ENCODE measurements at places on chromosomes 11 and 22. TPM values are rescaled to one million over a fixed set of nuclear protein-coding genes. Genes with fewer than 3 reads are reported as not detected.

POGLUT3 gene
- total RNA-seq: 5.5 TPM

MMP12 gene
- total RNA-seq: not detected

LRRN4CL gene
- total RNA-seq: not detected

IGSF22 gene
- 5.0 TPM for total RNA-seq

SLC22A6 gene
- total RNA-seq: not detected

ARHGAP32 gene
- 10.0 TPM for total RNA-seq

OR4A16 gene
- not detected for total RNA-seq

CFAP300 gene
- not detected for total RNA-seq

TIMM10 gene
- 28.0 TPM for total RNA-seq

DNA sequence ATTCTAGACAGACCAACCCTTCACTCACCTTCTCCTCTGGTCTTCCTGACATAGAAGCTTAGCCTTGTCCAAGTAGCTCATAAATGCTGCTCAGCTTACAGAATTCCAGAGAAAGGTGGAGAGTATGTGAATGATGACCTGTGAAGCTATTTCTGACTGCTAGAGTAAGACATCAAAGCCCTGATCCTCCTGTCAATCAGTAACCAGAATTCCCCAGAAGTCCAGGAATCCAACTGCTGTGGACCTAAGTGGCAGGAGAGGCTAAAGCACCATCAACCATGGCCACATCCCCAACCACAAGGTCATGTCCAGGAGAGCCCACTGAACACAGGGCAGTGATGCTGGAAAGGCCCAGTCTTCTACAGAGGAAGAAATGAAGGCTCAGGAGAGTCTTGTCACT lies 2.6 kb downstream of the OR51G2 start:
- H3K4me3 ChIP-seq: no peak overlapping the region
- no peak overlapping the region for H3K27ac ChIP-seq
- DNase-seq: no peak
- H3K36me3 ChIP-seq: no peaks in the 10 kb centered on the region
- H3K4me1 ChIP-seq: no peaks in the 10 kb centered on the region
- no peaks in the 10 kb centered on the region for H3K27me3 ChIP-seq

DNA sequence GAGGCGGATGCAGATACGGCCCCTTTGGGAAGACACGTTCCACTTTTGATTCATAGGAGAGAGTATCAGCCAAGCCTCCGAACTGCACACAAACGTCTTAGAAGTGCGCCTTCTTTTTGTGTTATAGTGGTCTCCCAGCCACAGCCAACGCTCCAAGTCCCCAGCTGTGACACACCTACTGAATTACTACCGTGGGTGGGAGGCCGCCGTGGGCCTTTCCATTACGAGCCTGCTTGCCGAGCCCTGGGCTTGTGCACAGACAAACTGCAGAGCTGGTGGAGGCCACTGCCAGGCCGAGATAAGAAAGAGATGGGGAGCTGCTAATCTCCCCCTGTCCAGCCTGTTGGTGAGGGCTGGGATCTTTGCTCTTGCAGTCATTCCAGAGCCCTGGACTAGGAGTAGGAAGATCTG lies 761 bp downstream of the HMBS start:
- H3K27ac ChIP-seq: peak overlapping the region; percentile 81
- H3K4me3 ChIP-seq: peak overlapping the region; percentile 79
- H3K27me3 ChIP-seq: no peaks in the 10 kb centered on the region
- peaks cover 21% of the 10 kb centered on the region for H3K36me3 ChIP-seq
- DNase-seq: no peak
- H3K4me1 ChIP-seq: peaks cover 26% of the 10 kb centered on the region

GRCh38 chr11:128738942-128739341 lies 45.1 kb downstream of the FLI1 start:
- H3K27me3 ChIP-seq: no peaks in the 10 kb centered on the region
- peaks cover 93% of the 10 kb centered on the region for H3K4me1 ChIP-seq
- peaks cover 29% of the 10 kb centered on the region for H3K36me3 ChIP-seq
- no peak overlapping the region for H3K27ac ChIP-seq
- H3K4me3 ChIP-seq: peak overlapping the region; percentile 24

DNA sequence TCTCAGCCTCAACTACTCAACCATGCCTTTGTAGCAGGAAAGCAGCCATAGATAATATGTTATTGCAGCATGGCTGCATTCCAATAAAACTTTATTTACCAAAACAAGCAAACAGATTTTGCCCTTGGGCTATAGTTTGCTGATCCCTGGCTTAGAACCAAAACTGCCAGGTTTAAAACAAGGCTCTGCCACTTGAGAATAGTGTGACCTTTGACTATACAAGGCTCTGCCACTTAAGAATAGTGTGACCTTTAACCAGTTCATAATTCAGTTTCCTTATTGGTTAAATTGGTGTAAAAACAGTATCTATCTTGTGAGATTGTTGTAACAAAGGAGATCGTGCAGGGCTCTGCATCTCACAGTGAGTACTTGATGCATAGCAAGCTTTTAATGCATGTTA lies 217.3 kb upstream of the MTNR1B start:
- no peak overlapping the region for H3K27ac ChIP-seq
- H3K27me3 ChIP-seq: no peaks in the 10 kb centered on the region
- H3K36me3 ChIP-seq: no peaks in the 10 kb centered on the region

- no peaks in the 10 kb centered on the region for H3K27me3 ChIP-seq
- no peak overlapping the region for H3K27ac ChIP-seq
- no peaks in the 10 kb centered on the region for H3K4me1 ChIP-seq
- DNase-seq: peak; percentile 82
- no peak overlapping the region for H3K4me3 ChIP-seq
- no peaks in the 10 kb centered on the region for H3K36me3 ChIP-seq
Measured at GRCh38 chr11:17504330-17505107, 27.9 kb upstream of the ABCC8 start.

DNA sequence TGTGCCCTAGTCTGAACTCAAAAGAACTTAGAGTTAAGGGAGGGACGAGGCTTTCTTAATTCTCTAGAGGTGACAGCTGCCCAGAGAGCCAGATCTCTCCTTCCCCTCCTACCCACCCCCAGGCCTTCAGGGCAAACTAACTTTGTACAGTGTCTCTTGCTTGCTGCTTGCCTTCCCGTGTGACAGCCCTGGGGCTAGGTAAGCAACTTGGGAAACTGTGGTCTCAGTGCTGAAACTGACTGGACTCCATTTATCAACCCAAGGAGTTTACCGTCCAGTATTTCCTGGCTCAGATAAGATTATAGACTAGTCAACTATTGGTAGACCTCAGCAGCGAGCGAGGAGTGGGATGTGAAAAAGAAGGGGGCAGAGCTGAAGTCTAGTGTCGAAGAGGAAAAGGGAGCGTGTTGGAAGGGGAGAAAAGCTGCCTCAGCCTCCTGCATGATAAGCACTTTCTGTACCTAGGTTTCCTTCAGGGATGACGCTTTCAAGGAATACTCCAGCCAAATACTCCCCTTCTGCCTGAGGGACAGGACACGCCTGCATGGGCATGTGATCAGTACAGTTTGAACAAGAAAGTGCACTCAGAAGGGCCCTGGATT lies 43.3 kb upstream of the WEE1 start:
- no peaks in the 10 kb centered on the region for H3K4me1 ChIP-seq
- DNase-seq: no peak
- H3K36me3 ChIP-seq: peaks cover 28% of the 10 kb centered on the region
- H3K4me3 ChIP-seq: no peak overlapping the region

- H3K27ac ChIP-seq: no peak overlapping the region
- H3K4me3 ChIP-seq: no peak overlapping the region
- H3K27me3 ChIP-seq: no peaks in the 10 kb centered on the region
Measured at GRCh38 chr11:86548271-86548917, 124.0 kb downstream of the ME3 start.

- no peak for DNase-seq
- no peaks in the 10 kb centered on the region for H3K27me3 ChIP-seq
- no peaks in the 10 kb centered on the region for H3K36me3 ChIP-seq
- H3K27ac ChIP-seq: no peak overlapping the region
- peaks cover 31% of the 10 kb centered on the region for H3K4me1 ChIP-seq
Measured at GRCh38 chr11:76771446-76772099, 11.6 kb upstream of the TSKU start.

DNA sequence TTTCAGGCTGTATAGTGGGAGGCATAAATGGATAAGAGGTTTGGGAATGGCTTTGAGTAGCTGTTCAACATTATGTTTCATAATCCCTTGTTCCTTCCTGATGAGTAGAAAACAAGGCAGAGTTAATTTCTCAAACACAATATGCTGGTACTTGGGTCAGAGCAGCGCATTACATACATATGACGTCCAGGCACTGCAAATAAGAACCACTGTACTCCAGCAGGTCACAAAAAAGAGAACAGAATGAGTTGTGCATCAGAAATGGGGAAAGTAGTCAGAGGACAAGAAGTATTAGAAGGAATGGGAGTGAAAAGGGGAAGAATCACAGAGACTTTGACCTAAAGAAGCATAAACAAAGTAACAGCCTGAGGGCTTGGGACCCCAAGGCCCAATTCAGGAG lies 44.0 kb upstream of the RDX start:
- no peaks in the 10 kb centered on the region for H3K27me3 ChIP-seq
- no peak overlapping the region for H3K4me3 ChIP-seq
- no peak overlapping the region for H3K27ac ChIP-seq
- DNase-seq: no peak
- peaks cover 4% of the 10 kb centered on the region for H3K4me1 ChIP-seq

DNA sequence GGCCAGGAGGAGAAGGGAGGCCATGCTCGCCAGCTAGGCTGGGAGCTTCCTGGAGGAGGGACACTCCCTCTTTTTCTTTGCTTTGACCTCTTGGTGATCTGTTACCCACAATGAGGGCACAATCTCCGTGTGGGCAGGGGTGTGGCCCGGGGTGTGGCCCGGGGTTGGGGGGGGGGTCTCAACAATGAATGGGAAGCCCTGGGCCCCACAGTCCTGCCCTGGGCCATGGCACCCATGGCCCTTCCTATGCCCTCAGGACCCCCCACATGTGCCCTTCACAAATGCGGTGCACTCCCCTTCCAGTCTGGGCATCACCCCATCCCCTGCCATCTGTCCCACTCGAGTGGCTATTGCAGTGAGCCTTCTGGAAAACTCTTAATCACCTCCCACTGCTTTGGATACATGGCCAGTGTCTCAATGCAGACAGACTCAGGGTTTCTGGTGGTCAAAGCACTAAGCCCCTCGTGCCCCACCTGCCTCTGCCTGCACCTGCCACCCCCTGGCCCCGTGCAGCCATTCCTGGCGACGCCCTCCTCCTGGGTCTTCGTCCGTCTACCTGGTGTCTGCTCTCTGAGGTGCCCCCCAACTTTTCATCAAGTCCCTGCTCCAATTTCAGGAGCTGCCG lies 611.3 kb downstream of the TBC1D22A start:
- no peak for DNase-seq
- no peaks in the 10 kb centered on the region for H3K36me3 ChIP-seq
- no peak overlapping the region for H3K4me3 ChIP-seq
- H3K4me1 ChIP-seq: no peaks in the 10 kb centered on the region
- H3K27ac ChIP-seq: no peak overlapping the region

DNA sequence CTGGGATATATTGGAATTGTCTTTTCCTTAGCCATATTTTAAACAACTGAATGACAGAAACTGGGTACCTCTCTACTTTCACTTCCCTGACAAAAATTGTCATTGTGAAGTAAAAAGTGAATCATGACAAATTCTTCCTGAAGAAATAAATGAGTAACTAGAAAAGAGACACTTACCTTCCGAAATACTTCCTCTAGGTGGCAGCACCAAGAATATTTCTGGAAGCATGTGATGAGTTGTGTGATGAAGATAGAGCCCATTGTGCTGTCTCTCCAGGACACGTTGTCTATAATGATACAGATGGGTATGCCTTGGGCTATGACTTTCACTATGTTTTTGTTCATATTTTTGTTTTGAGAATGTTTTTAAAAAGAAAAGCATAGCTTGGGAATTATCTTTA lies 21.5 kb downstream of the CASP4 start:
- no peaks in the 10 kb centered on the region for H3K27me3 ChIP-seq
- H3K27ac ChIP-seq: no peak overlapping the region
- H3K4me1 ChIP-seq: no peaks in the 10 kb centered on the region
- no peak overlapping the region for H3K4me3 ChIP-seq
- peak; percentile 71 for DNase-seq

DNA sequence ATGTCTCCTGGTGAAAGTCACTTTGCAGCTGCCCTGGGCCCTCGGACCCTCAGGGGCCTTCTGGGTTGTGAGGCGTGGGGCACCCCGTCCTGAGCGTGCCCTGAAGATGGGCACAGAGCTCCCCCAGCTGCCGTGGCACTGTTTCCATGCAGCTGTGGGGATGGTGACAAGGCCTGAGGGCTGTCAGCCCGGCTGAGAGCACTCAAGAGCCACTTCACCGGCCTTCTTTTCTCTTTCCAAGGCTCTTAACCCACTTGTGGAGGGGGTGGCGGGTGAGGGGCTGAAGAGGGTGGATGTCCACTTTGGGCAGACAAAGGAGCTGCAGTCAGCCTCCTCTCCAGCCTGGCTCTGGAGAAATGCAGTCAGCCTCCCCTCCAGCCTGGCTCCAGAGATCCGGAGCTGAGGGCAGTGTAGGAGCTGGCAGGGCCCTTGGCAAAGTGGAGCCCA lies 239.5 kb downstream of the ST3GAL4 start:
- no peaks in the 10 kb centered on the region for H3K4me1 ChIP-seq
- DNase-seq: no peak
- no peaks in the 10 kb centered on the region for H3K36me3 ChIP-seq
- H3K27ac ChIP-seq: no peak overlapping the region

DNA sequence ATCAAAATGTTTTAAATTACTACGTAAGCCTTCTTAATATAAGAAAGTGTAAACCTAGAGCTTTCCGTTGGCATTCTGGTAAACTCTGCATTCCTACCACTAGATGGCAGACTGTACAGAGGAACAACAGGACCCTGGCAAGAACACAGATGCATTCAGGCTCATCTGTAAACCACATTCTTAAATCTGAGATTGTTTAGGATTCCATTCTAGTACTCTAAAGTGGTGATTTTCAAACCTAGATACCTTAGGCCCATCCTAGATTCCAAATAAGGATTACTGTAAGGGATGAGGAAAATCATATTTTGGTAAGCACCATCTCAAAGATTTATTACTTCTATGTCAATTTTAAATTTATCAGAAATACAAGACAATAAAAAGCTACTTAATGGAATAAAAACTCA lies 26.9 kb downstream of the PICALM start:
- DNase-seq: peak; percentile 31
- H3K4me3 ChIP-seq: no peak overlapping the region
- no peaks in the 10 kb centered on the region for H3K36me3 ChIP-seq
- H3K27me3 ChIP-seq: no peaks in the 10 kb centered on the region
- H3K27ac ChIP-seq: no peak overlapping the region

DNA sequence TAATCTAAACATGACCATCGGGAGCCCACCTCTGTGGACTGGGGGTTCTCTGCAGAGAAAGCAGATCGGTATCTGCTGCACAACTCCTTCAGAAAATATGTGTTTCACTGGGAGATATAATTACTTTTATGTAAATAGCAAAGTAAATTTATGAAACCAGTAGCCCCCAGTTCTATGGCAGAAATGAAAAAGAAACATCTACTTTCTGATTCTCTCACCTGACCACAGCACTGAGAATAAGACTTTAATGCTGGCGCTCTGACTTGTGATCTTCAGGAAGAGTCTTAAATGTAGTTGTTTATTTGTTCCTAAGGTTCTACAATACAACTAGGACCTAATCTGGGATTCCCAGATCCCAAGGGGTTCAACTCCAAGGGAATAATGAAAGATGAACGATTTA lies 518.0 kb downstream of the DLG2 start:
- H3K4me1 ChIP-seq: no peaks in the 10 kb centered on the region
- no peaks in the 10 kb centered on the region for H3K36me3 ChIP-seq
- H3K27ac ChIP-seq: no peak overlapping the region
- H3K27me3 ChIP-seq: no peaks in the 10 kb centered on the region
- no peak for DNase-seq

Data from CD4-positive, alpha-beta T cell (primary cell).